ENCODE measurements at places on chromosomes 2 and 18.

DNA sequence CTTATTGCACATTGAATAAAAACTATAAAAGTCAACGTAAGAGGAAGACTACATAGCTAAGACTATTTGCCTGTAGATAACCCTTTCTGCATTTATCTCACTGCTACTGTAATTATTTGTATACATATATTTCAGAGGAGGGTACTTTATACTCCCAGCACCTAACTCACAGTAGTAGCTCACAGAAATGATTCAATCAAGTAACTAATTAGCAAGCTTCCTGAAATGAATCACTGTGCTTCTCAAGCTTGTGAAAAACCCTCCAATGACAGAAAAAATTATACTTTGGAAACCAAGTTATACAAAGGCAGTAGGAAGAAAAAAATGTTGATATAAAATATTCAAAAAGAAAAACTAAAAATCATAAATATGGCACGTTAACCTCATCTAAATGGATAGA is 124.9 kb downstream of the NBAS start:
- DNase-seq, result no peak

DNA sequence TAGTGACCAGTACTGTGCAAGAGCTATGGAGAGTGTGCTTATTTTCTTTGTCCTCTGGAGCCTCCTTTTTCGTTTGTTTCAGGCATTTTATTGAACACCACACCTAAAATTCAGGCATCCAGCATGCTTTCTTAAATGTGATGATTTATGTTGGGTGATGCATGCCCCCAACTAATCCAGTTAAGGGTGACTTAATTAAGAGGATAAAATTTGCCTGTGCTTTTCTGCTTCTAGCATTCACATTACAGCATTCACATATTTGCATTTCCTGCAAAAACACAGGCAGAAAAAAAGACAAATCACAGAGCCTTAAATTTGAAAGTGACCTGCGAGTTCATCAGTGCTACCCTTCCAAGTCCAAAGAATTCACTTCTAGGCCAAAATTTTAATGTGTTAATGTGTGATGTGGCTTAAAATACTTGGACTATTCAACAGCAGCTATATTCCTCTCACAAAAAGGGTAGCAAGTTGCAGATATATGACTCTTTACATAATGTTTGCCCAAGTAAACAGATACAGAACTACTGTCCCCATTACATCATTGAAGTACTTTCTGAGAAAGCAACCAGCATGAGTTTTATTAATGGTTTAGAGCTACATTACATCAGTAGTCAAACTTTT is 286.5 kb downstream of the THSD7B start:
- DNase-seq, result no peak

GRCh38 chr2:193824474-193824873 is 1629.7 kb upstream of the TMEFF2 start:
- peak; percentile 65 for DNase-seq

GRCh38 chr2:176817061-176817565 is 395.5 kb upstream of the HNRNPA3 start:
- DNase-seq, result no peak

DNA sequence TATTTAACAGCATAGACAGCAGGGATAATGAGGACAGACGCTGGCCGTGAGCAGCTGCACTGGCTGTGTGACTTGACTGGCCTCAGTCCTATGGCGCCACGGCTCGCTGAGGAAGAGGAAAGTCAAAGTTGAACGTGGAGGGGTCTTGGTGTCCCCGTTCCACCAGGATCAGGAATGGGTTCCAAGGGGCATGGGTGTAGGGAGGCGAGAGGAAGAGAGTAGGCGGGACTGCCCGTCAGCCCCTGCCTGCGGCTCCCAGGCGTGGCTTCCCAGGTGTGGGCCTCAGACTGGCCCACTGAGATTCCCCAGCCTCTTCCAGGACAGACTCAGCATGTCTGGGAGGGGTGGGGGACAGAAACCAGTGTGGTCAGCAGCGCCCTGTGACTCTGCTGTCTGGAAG is 51.4 kb downstream of the POMC start:
- DNase-seq, result no peak

- DNase-seq, result peak; percentile 76
Observed at GRCh38 chr2:7044253-7045250, 127.3 kb downstream of the RNF144A start.

DNA sequence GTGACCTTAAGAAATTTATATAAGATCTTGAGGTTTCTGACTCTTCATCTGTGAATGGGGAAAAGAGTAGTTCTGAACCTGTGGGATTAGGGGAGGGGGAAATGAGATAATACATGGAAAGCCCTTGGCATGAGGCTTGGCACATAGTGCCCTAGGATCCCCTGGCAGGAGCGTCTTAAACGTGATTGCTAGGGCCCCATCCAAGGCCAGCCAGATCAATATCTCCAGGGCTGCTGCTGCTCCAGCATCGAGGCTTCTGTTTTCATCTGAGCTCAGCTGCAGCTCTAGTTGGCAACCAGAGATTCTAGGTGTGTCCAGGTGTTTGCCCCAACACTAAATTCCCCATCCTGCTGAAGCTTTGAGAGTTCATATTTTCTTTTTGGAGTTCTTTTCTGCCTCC is 71.0 kb downstream of the IL1R2 start:
- DNase-seq, result no peak

DNA sequence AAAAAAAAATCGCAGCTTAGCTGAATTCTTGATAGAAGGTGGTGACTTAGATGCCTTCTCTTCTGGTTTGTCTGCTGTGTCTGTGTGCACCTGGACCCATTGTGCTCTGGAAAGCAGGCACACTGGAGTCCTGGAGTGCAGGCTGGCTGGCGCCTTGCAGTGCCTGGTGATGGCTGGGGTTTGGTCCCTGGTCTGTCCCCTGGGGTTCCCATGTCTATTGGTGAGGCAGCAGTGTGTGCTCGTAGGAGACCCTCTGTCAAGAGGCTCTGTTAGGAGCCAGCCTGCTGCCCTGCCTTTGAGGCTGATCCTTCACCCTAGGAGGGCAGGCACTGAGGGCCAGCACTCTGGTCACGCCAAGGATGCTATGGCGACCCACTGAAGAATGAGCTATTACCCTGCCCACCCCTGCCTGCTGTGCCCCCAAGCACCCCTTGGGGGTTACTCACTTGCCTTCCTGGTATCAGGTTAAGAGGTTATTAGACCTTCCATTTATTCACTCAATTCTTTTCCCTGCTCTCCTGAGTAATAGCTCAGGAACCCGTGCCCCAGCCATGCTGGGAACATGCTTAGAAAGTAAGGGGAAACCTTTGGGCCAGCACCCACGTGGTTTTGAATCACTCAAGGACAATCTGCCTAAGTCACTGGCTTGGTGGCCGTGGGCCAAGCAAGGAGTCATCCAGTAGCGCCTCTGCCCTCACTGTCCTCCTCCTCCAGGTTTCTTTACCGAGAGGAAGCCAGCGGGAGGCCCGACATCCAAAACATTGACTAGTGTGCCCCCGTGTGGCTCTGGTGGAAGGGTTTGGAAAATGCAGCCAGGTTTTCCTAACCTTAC is 284.5 kb downstream of the PRKCE start:
- peak; percentile 96 for DNase-seq

DNA sequence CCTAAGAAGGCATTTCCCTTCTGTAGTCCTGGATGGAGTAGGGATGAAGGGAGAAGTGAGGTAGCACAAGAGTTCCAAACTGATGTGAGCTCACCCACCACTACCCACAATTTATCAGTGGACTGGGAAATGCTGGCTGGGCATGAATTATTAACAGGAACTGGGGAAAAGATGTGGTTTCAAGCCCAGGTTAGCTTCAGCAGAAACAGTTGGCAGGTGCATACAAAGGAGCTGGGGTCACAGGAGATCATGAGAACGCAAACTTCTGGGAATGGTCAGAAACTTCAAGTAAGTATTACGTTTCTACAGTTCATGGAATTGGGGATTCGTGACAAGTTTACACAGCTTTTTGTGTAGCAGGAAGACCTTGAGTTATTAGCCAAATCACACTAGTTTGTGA is 5.4 kb downstream of the CCDC141 start:
- DNase-seq, result no peak

DNA sequence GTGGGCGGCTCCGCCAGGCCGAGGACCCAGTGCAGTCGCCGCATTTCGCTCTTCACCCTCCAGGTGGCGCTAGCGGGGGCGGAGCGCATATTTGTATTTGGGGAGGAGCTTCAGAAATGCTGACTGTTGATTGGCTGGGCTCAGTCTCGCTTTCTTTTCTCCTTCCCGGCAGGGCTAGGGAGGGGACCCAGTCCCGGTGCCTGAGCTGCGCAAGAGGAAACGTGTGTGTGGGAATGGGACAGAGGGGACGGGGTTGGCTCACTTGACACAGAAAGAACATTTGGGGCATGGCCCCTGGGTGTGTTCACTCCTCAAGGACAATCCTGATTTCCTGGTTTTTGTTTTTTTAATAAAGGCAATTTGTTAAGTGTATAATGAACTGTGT is 20.3 kb upstream of the DNMT3A start:
- DNase-seq, result peak; percentile 95

DNA sequence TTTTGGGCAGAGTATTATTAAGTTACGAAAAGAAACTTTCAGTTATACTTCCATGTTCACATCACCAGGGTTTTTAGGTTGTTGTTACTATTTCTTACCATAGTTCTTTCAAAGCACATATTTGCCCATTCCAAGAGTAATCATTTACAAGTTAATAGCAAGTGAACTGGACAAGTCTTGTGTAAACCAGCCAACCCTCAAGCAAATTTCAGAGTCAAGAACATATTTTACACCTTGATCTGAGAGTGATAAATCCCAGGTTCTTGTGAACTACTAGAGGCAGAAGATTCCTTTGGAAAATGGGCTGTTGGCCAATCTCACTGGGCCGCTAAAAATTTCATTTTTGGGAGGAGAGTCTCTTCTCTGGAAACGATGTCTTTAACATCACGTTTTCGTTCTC is 2.7 kb upstream of the ASAP2 start:
- DNase-seq, result no peak

GRCh38 chr2:19358242-19359020 is at the start of gene OSR1:
Gene OSR1, minus strand, starts transcription at chr2:19358623. Its CDS starts 4,818 bp downstream, at chr2:19353805.
- peak; percentile 58 for DNase-seq

- peak; percentile 69 for DNase-seq
Observed at GRCh38 chr2:160419776-160420505, 73.7 kb downstream of the RBMS1 start.

GRCh38 chr18:59075923-59076322 is 63.8 kb upstream of the SEC11C start:
- no peak for DNase-seq
